ENCODE measurements at places on chromosomes 6 and 20.

GRCh38 chr20:39640147-39640546, 678.0 kb downstream of the DHX35 start:
- DNase-seq: no peak

DNA sequence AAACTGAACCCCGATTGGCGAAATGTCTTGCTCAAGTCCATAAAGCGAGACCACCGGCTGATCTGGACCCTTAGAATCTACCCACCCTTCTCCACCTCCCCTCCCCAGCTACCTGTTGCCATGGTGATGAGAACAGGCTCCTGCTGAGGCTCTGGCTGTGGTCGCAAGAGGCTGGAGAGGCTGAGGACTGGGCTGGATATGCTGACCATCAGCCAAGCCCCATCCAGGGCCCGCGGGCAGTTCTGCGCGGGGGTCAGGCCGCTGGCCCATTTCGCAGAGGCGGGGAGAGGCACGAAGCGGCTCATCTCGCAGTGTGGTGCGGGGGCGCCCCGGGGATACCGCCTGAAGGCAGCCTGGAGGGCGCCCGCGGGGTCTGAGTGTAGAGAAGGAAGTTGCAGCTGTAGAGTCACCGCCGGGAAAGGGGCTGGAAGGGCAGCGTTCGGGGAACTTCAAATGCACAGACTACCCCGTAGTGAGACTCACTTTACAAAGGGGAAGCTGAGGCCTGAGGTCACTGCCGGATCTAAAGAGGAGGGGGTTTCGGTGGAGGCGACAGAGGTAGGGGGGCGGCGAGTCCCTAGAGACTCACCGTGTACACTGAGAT, 671 bp downstream of the TAPBP start:
- no peak for DNase-seq

DNA sequence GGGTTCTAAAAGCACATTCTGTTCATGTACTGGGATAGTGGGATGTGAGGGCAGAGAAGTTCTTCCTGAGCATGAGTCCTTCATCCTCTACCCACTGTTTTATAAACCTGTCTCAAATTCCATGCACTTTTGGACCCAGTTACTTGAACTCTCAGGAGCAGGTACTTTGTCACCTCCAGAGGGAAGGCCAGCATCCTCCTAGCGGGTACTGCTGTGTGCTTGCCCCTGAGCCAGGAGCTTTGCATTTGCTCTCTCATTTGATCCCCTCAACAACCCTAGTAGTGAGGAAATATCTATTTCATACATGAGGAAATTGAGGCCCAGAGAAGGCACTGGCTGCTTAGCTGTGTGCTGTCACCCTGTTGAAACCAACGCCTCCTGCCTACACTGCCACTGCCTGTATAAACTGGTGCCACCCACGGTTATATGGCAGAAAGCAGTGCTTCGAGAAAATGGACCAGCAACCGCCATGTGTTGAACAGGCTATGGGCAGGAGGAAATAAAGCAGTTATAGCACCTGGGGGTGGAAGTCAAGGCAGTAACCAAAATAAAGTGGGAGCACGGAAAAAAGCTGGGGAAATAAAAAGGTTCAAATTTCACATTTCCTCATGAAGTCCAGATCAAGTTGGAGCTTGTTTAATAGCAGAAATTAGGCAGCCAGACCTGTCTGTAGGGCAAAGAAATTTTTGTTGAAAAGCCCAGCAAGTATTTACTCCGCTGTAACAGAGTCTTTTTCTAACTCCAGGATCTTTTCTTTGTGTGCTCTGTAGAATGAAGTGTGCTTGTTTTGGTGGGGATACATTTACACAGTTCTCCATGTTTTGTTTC, 38.0 kb downstream of the KLHL31 start:
- DNase-seq: no peak

DNA sequence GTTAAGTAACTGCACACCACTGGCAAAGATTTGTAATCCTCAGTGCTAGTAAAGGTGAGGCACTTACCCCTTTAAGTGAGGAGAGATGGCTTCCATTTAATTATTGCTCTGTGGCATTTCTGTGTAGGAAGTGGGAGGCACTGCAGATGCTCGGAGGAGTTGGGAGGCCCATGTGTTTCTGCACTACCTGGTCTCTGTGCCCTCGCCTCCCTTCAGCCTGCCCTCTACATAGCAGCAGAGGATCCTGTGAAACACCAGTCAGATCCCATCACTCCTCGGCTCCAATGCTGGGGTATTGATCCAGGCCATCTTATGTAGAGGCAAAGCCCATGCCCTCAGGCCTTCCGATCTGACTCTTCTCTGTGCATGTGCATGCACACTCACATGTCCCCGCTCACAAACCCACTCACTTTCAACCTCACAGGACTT, 67.0 kb downstream of the SLX4IP start:
- DNase-seq: no peak

DNA sequence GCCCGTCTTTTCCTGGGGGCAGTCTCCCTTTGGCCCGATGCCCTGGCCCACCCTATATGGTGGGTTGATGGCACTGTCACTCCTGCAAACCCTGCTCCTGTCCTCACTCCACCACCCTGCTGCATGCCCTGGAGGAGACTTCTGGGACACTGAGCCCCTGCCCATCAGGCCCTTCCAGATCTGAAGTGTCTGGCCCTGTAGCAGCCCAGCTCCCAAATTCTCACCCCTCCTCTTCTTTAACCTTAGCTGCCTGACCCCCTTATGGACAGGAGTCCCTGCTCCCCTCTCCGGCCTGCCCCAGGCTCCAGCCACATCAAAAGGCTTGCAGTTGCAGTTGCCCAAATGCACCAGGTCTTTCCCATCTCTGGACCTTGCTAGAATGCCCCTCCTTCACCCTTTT, 20.8 kb upstream of the SLC32A1 start:
- DNase-seq: no peak

GRCh38 chr6:166157930-166158617, 9.6 kb downstream of the TBXT start:
- DNase-seq: no peak

DNA sequence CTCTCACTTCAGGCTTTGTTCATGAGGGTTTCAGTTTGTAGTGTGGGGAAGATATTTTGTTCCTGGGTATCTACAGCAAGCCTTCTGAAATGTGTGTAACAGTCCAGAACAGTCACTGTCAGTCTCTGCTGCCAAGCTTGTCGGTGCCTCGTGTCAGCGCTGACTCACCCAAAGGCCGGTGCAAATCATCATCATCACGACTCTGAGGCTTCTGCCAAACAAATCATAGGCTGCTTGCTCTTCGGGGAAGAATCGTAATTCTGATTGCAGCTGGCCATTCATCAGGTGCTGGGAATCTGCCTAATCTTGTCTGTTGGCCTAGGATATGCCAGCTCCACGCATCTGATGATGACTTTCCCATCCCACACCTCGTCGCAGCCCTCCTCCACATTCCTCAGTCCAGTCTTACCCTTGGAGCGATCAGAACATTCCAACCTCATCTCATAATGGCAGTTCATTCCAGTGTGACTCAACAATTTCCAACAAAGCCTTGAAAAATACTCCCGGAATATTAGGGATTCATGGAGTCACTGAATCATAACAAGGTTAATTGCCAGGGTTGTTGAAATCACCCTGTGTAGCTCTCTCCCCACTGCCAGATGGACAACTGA, 40.9 kb downstream of the ALDH8A1 start:
- DNase-seq: no peak

DNA sequence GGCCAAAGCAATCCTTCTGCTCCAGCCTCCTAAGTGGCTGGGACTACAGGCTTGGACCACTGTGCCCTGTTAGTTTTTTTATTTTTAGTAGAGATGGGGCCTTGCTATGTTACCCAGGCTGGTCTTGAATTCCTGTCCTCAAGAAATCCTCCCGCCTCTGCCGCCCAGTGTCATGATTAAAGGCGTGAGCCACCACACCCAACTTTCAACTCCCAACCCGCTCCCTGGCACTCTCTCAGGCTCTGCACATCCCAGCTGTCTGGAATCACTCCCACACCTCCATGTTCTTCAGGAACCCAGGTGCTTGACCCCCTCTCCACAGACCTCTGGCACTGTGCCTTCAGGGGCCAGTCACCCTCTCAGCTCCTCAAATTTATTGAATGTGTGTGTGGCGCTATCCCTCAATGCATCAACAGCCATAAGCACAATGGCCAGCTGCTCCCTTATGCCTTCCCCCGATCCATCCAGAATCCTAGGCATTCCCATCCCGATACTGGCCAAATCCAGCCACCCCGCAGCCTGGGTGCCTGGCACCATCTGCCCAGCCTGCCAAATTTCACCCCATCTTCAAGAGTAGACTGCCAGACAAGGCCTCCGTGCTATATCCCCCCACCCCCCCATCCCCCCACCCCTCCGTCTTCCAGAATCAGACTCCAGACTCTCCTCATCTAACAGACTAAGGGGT, 647 bp upstream of the POU5F1 start:
- DNase-seq: no peak

DNA sequence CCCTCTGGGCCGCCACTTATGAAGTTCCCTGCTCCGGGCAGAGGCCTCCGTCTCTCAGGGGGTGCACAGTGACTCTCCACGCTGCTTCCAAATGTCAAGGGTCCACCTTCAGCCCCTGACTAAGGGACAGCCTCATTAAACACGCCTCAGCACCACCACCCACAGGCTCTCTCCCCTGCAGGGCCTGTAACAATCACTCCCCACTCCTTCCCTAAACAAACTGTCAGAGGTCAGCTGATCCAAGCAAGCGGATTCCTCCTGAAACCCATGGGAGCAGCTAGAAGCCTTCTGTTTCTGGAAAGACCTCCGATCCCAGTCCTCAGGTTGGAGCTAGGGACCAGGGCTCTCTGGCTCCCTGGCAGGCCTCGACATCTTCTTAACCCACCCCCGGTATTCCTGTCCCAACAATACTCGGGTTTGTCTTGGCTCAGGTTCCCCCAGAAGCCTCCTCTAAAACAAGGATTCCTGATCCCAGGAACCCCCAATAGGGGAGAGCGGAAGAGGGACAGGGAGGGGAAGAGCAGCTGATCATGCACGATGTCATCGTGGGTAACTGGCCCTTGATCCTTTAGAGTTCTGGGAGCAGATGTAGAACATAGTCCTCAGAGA, 181.0 kb downstream of the ZNF217 start:
- no peak for DNase-seq

DNA sequence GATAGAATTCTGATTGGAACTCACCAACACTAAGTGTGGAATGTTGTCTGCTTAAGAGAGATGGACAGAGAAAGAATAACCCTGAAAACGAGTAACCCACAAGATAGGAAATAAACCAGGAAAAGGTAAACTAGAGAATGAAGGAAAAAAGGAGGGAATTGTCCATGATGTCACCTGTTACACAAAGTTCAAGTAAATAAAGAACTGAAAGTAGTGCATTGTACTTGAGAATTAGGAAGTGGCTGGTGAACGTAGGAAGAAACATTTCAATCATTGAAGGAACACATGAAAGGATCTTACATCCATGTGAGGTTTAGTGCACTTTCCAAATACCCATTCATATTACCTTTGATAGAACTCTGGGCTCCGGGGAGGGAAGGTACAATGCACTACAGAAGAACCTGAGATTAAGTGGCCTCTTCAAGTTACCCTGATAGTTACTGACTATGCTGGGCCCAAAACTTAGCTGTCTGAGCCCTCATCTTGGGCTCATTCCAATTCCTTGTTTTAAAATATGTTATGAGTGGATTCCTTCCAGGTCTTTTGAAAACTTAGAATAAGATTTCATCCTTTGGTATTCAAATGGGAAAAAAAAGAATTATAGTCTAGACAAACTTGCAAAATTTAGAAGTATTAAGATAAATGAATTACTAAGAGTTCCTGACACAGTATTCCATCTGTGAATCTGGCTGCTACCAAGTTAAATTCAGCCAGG, 1.1 kb upstream of the STX7 start:
- DNase-seq: no peak

- no peak for DNase-seq
Measured at GRCh38 chr6:109052018-109052651, 42.5 kb downstream of the SESN1 start.

GRCh38 chr6:43076464-43077332, 584 bp downstream of the PTK7 start:
- DNase-seq: no peak

DNA sequence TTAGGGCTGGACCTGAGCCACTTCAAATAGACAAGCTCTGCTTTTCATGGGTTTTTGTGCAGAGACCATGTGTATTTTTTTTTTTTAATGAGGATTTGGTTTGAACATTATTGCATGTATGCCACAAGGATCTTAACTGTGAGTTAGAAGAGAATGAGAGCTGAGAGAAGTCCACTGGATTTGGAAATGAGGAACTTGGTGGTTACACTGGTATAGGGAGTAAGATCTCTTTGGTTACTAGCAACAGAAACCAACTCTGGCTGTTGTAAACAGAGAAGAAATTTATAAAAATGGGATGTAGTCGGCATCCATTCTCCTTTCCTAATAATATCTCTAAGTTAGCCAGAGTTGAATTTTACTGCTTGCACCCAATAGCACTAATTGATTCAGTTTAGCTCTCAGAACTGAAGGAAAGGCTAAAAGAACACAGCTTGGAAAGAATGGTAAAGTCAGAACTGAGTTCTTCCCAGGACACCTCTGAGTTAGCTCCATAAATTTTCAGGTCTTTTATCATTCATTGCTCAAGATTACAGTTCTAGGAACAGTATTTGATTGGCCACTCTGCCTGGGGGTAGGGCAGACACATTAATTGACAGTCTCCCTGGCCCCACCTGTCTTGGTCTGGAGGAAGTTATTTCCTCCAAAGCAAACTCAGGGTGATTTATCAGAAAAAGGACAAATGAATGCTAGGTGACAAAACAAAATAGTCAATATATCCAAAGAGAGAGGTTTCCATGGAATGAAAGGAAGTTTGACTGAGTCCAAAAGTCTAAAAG, 3.9 kb upstream of the WFDC2 start:
- DNase-seq: no peak

- DNase-seq: no peak
Measured at GRCh38 chr6:163188746-163189145, 225.8 kb upstream of the QKI start.

DNA sequence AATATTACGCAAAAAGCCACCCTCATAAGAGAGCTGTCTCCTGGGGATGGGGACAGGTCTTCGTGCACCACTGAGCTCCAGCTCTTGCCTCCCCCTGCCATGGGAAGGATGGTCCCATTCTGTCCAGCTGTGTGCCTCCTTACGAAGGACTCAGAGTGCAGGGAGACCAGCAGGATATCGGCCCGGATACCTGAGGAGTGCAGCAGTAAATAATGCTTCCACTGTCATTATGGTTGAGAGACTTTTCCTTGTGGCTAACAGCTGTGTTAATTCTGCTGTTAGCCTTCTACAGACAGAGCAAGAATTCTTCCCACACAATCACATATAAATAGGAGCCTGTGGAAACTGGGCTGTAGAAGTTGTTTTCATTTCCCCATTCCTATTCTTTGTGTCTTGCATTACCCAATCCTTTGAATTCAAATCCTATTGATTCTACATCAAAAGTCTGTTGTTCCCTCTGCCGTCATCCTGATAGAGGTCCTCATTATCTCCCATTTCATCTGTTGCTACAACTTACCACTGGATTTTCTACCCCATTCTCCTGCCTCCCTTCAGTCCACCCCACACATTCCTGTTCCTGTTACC, 364.6 kb upstream of the SOX4 start:
- DNase-seq: no peak

DNA sequence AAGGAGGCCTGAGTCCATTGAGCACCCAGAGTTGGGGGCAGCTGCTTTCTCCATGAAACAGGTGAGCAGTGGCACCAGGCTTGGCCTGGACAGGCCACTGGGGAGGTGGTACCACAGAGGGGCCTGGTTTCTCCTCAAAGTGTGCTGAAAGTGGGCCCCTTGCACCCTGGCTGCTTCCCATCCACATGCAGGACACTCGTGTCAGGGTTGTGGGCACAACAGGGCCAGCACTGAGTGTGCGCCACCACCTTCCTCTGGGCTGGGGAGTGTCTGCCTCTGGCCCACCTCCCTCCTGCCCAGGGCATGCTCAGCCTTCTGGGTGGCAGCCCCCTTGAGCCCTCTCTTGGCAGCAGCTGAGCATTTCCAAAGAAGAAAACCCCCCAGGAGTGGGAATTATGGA, 5.2 kb upstream of the SLC22A1 start:
- DNase-seq: no peak

Measured in NCI-H2081 treated with DMSO at 0.1 percent for 48 hours (cell line).